ENCODE measurements at places on chromosomes 4 and X. TPM values are rescaled to one million over a fixed set of nuclear protein-coding genes. Genes with fewer than 3 reads are reported as not detected.

Gene PDE6B
- 0.39 TPM for total RNA-seq

Gene GIMD1
- not detected for total RNA-seq

Gene WWC2
- total RNA-seq, result 39.8 TPM

Gene CENPE
- 5.5 TPM for total RNA-seq

Gene ADH6
- not detected for total RNA-seq

Gene SLC34A2
- 0.03 TPM for total RNA-seq

Gene SOWAHD
- total RNA-seq, result 0.10 TPM

Gene RPGR
- total RNA-seq, result 6.4 TPM

Gene SPP1
- 2.4 TPM for total RNA-seq

Gene DCAF4L1
- total RNA-seq, result 0.13 TPM

Gene CSAG1
- total RNA-seq, result not detected

Gene ARHGAP36
- not detected for total RNA-seq

Gene ZNF732
- 0.13 TPM for total RNA-seq

Gene VCX3B
- not detected for total RNA-seq

Gene CSN1S1
- not detected for total RNA-seq

Gene TMEM35A
- total RNA-seq, result 5.5 TPM

Gene NEUROG2
- total RNA-seq, result not detected

Gene FAT1
- 538 TPM for total RNA-seq

Gene CPLX1
- total RNA-seq, result not detected

Gene FRMD7
- 0.03 TPM for total RNA-seq

Gene NSDHL
- total RNA-seq, result 13.7 TPM

Gene TMEM156
- total RNA-seq, result not detected

Gene RBM46
- under 0.01 TPM for total RNA-seq

Gene CTAG1B
- total RNA-seq, result not detected

Gene NOA1
- 17.8 TPM for total RNA-seq

Gene YY2
- total RNA-seq, result 4.0 TPM

Gene PLS3
- 345 TPM for total RNA-seq

Gene ALB
- not detected for total RNA-seq

Gene GAGE12J
- not detected for total RNA-seq

Gene HGFAC
- 0.13 TPM for total RNA-seq

Gene SYTL4
- 4.1 TPM for total RNA-seq

Gene ZXDB
- 13.9 TPM for total RNA-seq

Gene CFAP47
- total RNA-seq, result not detected

Gene XPNPEP2
- 1.2 TPM for total RNA-seq

Gene SOX3
- total RNA-seq, result not detected

All from smooth muscle cell of the pulmonary artery (primary cell).